ENCODE measurements at places on chromosomes 6 and 20.

DNA sequence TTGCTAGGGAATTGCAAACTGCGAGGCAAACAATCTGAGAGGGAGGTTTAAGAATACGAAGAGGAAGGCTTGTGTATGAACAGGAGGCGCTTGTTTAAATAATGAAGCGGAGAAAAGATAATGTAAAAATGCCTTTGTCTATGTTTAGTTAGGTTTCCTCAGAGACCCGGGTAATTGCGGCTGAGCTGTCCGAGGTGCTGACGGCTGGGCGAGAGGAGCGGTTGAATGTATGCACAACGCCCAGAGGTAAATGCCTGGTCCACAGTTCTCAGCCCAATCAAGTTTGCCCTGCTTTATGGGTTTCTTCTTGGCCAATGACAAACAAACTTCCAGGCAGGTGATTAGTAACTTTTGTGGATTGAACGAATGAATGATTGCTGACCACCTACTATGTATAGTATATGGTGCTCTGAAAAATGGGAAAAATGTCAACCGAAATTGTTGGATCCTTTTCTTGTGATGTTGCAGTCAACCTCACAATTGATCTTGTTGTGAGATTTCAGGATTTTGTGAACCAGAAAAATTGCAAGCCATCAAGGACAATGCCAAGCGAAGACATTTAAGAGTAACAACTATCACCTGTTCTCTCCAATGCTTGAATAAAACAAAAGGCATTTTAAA, 38.3 kb upstream of the SLC32A1 start:
- peak; percentile 49 for DNase-seq

GRCh38 chr6:156917213-156917612, 140.0 kb downstream of the ARID1B start:
- no peak for DNase-seq

GRCh38 chr6:155084431-155085123, 89.5 kb downstream of the TIAM2 start:
- DNase-seq: peak; percentile 57

DNA sequence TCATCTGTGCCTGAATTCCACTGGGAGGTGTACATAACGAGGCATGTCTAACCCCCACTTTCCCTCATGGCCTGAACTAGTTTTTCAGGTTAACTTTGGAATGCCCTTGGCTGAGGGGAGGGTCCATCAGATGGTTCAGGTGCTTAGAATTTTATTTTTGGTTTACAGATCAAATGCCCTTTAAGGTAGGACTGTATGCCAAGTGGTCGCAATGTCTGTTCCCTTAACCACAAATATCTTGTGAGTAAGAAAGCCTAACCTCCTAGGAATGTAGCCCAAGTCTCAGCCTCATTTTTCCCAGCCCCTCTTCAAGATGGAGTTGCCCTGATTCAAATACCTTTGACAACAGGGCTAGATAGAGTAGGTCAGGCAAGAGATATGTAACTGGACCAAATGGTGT, 78.4 kb downstream of the RNASET2 start:
- peak; percentile 35 for DNase-seq

- no peak for DNase-seq
Observed at GRCh38 chr20:43514648-43514999, 7.1 kb downstream of the L3MBTL1 start.

DNA sequence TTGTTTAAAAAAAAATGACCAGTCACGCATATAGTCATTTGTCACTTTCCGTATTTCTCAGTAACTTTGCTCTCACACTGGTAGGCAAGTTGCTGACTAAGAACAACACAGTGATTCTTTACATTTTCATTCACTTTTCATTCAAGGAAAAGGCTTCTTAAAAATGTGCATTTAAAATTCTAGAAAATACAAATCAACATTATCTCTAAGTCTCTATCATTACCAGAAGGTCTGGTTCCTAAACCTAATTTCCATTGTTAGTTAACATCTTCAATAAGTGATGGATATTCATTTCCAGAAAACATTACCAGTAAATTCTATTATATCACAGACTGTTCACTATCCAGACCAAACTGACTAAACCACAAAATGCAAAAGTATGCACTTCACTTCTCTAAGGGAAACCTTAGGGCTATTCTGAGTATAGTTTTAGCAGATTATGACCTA, 115.3 kb downstream of the AHI1 start:
- no peak for DNase-seq

DNA sequence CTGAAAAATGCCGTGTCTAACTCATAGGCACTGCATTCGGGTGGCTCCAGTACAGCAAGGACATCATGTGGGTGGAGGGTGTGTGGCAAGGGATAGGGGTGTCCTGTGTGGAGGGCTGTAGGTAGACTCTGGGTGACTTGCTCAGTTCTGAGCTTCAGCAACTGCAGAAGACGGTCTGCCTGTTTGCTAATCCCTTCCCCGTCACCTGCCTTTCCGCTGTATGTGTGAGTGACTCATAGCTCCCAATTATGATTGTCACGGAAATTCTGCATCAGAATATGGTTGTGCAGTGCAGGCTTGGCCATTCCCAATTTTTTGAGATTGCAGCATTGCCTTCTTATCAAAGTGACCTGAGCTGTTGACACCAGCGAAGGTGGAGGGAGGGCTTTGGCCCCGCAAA, 174.3 kb downstream of the CDH4 start:
- DNase-seq: no peak

DNA sequence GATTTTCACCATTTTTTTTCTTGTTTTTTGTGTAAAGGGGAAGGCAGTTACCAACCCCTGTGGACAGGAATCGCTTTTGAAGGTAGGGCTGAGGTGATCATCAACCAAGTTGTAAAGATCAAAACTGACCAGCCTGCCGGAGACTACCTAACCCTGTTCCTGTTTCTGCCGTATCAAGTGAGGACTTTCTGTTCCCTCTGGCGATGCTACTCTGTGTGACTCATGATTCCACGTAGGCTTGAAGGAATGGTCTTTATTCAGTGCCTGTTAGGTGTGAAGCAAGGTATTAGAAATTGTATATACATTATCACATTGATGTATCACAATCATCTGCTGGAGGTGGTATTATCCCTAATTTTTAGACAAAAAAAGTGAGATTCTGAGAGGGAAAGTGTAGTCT, 161.3 kb downstream of the SOX4 start:
- DNase-seq: no peak

GRCh38 chr6:137487181-137487868, 6.9 kb downstream of the OLIG3 start:
- DNase-seq: no peak

DNA sequence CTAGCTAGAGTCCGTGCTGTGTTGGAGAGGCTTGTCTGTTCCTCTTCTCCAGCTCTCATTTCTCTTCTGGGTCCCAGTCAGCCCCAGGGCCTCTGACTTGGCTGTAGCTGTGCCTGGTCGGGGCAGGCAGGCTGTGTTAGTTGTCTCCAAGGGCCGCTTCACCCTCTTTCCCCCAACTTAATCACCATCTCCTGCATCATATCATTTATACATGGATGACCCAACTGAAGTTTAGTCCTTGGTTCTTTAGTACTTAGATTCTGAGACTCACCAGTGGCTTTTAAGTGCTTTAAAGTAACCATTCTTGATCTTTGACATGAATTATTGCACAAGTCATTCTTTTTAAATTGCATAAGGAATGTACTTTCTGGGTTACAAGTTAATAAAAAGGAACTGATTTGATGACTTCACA, 127.3 kb downstream of the RTN4IP1 start:
- DNase-seq: no peak

GRCh38 chr6:40978687-40979289, 60.2 kb downstream of the UNC5CL start:
- DNase-seq: no peak

GRCh38 chr6:119966484-119966883, 616.9 kb upstream of the MAN1A1 start:
- DNase-seq: no peak

DNA sequence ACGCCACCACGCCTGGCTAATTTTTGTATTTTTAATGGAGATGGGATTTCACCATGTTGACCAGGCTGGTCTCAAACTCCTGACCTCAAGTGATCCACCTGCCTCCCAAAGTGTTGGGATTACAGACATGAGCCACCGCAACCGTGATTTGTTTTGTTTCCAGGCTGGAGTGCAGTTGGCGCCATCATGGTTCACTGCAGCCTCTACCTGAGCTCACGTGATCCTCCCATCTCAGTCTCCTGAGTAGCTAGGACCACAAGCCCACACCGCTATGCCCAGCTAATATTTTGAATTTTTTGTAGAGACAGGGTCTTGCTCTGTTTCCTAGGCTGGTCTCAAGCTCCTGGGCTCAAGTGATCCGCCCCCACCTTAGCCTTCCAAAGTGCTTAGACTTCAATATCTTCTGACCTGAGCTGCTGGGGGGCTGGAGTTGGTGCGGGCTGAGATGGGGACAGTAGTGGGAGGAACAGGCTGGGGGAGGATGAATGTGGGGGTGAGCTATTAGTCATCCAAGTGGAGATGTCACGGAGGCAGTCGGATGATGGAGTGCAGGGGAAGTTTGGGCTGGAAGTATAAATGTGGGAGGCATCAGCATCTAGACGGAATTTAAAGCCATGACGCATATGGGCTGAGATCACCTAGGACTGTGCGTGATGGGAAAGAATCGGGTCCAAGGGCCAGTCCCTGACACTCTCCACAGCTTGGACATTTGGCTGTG, 23.1 kb upstream of the ZMYND8 start:
- peak; percentile 92 for DNase-seq

GRCh38 chr20:2080532-2081224, 20.9 kb upstream of the STK35 start:
- no peak for DNase-seq

- no peak for DNase-seq
Observed at GRCh38 chr20:50222309-50223038, 31.8 kb downstream of the CEBPB start.

- peak; percentile 48 for DNase-seq
Observed at GRCh38 chr20:58645412-58645968, 5.6 kb upstream of the STX16 start.

DNA sequence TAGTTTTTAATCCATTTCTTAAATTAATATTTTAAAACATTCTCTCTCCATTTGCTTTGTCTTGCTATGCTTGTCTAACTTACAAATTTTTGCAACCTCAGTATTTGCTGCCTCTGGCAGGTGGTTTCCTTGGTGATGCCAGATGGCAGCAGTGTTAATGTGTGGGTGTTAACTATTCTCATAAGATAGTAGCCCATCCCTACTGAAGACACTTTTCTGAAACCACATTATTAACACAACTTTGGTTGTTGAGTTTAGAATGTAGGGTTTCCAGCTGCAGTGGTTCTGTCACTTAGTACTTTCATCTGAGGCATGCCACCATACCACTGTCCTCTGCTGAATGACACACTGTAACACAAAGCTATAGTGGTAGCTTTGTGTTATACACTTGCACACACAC, 75.1 kb downstream of the MYO6 start:
- no peak for DNase-seq

- DNase-seq: no peak
Observed at GRCh38 chr6:140289186-140289585, 914.7 kb upstream of the CITED2 start.

DNA sequence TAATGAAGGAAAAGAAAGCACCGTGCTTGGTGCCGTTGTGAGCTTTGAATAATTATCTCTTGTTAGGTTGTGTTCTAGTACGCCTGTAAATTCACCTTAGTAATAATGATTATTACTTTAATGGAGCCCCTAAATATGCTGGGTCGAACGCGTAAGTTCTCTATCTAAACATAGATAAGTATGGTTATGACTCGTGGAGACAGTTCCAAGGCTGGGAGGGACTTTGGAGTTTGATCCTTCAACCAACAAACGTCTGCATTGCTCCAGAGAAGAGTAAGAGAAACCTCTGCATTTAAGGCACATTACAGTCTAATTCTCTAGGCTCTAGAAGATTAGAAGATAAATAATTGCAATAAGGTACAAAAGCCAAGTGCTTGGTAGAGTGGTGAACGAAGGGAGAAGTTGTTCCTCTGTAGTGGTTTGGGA, 514 bp downstream of the ACOT13 start:
- no peak for DNase-seq

DNA sequence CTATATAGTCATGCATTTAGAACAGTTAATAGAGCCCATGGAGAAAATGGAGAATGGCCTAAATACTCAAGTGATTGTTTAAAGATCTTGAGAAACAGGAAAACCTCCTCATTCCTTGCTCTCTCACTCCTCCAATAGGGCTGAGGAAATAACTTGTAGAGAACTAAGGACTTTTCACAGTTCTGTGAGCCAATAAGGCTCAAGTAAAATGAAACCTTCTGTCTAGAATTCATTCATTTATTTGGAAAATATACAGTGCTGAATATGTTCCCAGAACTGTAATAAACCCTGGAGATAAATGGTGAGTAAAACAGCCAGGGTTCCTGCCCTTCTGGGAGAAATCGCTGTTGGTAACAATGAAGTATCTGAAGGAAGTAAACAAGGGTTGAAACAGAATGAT, 35.3 kb downstream of the ELOVL2 start:
- peak; percentile 35 for DNase-seq

DNA sequence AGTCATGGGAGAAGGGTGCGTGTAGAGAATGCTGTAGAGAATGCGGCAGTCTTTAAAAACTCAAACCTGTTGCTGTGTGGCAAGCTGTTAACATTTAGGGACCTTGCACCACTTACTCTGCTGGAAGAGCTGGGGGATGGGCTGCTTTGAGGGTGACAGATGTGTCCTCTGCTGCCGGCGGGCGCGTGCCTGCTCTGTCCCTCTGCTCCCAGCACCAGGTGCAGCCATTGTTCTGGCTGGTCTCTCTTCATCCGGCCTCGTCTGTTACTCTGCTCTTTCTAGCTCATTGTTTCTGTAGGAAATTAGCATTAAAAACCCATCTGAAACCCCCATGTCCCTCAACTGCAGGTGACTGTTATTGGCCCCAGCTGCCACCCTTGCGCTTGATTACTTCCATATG, 78.5 kb downstream of the CBFA2T2 start:
- DNase-seq: no peak

GRCh38 chr6:106591111-106591825, 38.0 kb downstream of the RTN4IP1 start:
- peak; percentile 77 for DNase-seq

GRCh38 chr6:131756039-131756438, 45.2 kb upstream of the CTAGE9 start:
- no peak for DNase-seq

DNA sequence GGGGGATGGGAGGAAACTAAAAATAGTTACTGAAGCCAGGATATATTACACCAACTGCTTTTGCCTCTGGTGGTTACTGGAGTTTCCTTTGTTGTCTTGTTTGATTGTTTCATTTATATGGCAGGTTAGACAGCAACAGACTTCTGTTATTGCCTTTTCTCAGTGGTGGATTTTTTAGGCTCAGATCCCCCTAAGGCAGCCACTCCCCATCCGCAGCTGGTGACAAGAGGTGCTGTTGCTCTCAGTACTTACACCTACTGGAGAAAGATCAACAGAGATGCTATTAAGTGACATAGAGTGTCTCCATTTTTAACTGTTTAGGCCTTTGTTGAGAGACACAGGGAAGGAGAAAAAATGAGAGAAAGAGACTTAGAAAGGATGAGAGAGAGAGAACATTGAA, 552.1 kb downstream of the PKHD1 start:
- no peak for DNase-seq

Data from fibroblast of skin of abdomen (primary cell).